ENCODE measurements at places on chromosomes 16 and 17. TPM values are rescaled to one million over a fixed set of nuclear protein-coding genes. Genes with fewer than 3 reads are reported as not detected.
A peak's percentile ranks its signal among the peaks of the same experiment; 100 is the strongest.

DNA sequence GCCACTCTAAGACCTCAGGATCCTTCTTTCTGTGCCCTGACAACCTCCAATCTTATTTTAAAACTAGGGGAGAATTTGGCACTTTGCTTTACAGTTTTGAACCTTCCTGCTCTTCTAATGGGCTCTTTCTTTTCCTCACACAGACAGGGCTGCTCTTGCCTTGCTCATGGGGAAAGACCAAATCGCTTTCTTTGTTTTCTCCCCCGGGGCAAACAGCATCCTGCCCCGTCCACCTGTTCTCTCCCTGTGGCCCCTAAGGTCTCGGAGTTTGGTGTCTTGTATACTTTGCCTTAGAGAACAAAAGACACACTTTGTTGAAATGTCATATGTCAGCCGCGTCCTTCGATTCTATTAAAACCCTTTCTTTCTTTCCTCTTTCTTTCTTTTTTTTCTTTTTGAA lies 306.7 kb upstream of the SALL1 start:
- H3K4me1 ChIP-seq = peaks cover 41% of the 10 kb centered on the region
- H3K27me3 ChIP-seq = no peaks in the 10 kb centered on the region
- no peaks in the 10 kb centered on the region for H3K36me3 ChIP-seq
- DNase-seq = peak; percentile 37
- no peak overlapping the region for H3K4me3 ChIP-seq

- peaks cover 30% of the 10 kb centered on the region for H3K4me1 ChIP-seq
- no peak for DNase-seq
- no peak overlapping the region for H3K4me3 ChIP-seq
- no peaks in the 10 kb centered on the region for H3K27me3 ChIP-seq
These were observed 115.9 kb downstream of the ZFHX3 start for GRCh38 chr16:72932050-72932449.

GRCh38 chr16:12126091-12126806 lies 149.7 kb downstream of the SNX29 start:
- no peak for DNase-seq
- H3K36me3 ChIP-seq = no peaks in the 10 kb centered on the region
- no peak overlapping the region for H3K27ac ChIP-seq
- H3K27me3 ChIP-seq = no peaks in the 10 kb centered on the region
- H3K4me3 ChIP-seq = no peak overlapping the region

DNA sequence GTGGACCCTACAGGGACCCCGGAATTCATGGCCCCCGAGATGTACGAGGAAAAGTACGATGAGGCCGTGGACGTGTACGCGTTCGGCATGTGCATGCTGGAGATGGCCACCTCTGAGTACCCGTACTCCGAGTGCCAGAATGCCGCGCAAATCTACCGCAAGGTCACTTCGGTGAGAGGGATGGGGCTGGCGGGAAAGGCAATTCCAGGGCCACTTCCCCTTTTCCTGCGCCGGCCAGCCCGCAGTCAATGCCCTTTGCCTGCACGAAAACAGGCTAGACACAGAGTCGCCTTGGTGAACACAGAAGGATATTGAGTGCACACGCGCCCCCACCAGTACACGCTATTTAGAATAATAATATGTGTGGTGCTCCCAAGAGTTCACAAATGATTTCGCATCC lies 4.0 kb downstream of the WNK4 start:
- DNase-seq = no peak
- no peak overlapping the region for H3K27ac ChIP-seq
- no peaks in the 10 kb centered on the region for H3K4me1 ChIP-seq
- no peak overlapping the region for H3K4me3 ChIP-seq
- H3K27me3 ChIP-seq = peaks cover 46% of the 10 kb centered on the region

GRCh38 chr17:80319999-80320344 lies 59.3 kb downstream of the RNF213 start:
- no peak overlapping the region for H3K27ac ChIP-seq
- H3K27me3 ChIP-seq = no peaks in the 10 kb centered on the region
- DNase-seq = no peak
- no peak overlapping the region for H3K4me3 ChIP-seq

DNA sequence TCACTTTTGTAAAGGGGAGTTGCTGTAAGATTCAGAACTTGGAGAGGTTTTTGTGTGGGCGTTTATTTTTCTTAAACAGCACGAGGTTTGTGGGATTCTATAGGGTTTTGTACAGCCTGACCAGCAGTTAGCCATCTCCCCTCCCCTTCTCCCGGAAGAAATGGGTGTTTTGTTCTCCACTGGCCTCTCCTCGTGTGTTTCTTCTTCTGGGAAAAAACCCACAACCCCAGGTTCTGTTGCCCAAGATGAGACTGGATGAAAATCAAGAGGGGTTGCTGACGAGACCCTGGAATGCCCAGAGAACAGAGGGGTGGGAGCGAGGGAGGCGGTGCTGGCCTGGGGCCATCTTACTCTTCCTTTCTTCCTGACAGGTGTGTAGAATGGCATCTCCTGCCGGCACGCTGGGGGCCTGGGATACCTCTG lies 186.1 kb downstream of the MSI2 start:
- no peak for DNase-seq
- H3K27me3 ChIP-seq = no peaks in the 10 kb centered on the region
- peaks cover 66% of the 10 kb centered on the region for H3K4me1 ChIP-seq
- no peaks in the 10 kb centered on the region for H3K36me3 ChIP-seq
- H3K27ac ChIP-seq = no peak overlapping the region

The CACNA1G gene
- total RNA-seq = 1.6 TPM

The CNEP1R1 gene
- total RNA-seq = 37.9 TPM
